Upper lobe of right lung (tissue), 1 donor: ENCODE measurements at places on chromosomes 16 and 17.

DNA sequence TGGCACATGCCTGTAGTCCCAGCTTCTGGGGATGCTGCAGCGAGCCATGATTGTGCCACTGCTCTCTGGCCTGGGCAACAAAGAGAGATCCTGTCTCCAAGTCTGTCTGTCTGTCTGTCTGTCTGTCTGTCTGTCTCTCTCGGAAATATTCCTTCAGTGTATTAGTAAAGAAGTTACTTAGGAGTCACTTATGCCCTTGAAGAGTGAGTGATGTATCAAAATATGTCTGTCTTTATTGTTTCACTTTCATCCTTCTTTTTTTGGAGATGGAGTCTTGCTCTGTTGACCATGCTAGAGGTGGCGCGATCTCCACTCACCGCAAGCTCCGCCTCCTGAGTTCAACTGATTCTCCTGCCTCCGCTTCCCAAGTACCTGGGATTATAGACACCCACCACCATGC is 410.5 kb downstream of the WWOX start:
- DNase-seq: no peak

DNA sequence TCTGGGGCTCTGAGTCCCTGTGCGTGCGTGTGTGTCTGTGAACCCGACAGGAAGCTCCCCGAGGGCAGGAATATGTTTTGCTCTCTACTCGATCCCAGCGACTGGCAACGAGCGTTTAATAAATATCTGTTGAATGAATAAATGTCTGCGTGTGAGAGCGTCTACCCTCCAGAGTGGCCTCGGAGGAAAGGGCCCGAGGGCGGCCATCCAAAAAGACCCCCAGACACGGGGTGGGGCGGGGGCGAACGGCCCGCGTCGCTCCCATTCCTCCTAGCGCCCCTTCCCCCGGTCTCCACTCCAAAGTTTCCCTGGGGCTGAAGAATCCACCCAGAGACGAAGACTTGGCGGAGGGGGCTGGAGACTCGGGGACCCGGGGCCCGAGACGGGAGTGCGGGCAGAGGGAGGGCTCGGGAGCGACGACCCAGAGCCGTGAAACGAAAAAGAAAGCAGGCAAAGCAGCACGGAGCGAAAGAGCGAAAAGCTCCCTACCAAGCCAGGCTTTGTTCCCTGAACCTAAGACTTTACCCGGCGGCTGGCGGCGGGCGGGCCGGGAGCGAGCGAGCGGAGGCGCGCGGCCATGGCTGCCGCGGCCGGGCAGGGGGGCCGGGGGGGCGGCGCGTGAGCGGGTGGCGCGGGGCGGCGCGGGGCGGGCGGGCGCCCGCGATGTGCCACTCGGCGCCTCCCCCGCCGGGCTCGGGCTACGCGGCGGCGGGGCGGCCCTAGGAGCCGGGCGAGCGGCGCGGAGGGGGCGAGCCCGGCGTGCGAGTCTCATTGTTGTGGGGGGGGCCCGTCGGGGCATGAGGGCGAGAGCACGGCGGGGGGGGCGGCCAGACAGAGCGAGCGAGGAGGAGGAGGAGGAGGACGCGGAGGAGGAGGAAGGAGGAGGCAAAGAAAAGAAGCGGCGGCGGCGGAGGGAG is at the start of gene MLLT6:
TSS of gene MLLT6 (plus strand) at position 668 of the 917 bp plus-strand sequence. CDS start 360 bp downstream, outside the sequence.
- DNase-seq: peak; percentile 87

- no peak for DNase-seq
Measured at GRCh38 chr16:85656351-85657266, 32.1 kb downstream of the GINS2 start.

DNA sequence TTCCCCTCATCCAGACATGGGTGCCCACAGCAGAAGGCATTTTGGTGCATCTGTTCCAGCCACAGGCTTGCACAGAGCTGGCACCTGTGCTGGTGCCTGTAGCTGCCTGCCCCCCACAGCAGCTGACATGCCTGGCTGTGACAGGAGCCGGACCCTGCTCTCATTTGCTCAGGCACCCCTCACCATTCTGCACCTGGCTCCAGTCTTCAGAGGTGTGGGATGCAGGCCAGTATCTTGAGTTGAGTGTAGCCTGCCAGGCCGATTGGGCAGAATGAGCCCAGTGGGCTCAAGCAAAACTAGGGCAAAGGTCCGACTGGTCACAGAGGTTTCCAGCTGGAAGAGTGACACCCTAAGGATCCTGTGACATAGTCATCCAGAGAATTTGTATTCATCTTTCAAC is 887.7 kb downstream of the CDH11 start:
- no peak for DNase-seq

- no peak for DNase-seq
Measured at GRCh38 chr16:89993971-89994370, 25.3 kb downstream of the DBNDD1 start.

GRCh38 chr16:54651440-54652195 is 279.0 kb upstream of the IRX5 start:
- no peak for DNase-seq

- DNase-seq: no peak
Measured at GRCh38 chr16:48558371-48558841, 51.6 kb downstream of the N4BP1 start.

DNA sequence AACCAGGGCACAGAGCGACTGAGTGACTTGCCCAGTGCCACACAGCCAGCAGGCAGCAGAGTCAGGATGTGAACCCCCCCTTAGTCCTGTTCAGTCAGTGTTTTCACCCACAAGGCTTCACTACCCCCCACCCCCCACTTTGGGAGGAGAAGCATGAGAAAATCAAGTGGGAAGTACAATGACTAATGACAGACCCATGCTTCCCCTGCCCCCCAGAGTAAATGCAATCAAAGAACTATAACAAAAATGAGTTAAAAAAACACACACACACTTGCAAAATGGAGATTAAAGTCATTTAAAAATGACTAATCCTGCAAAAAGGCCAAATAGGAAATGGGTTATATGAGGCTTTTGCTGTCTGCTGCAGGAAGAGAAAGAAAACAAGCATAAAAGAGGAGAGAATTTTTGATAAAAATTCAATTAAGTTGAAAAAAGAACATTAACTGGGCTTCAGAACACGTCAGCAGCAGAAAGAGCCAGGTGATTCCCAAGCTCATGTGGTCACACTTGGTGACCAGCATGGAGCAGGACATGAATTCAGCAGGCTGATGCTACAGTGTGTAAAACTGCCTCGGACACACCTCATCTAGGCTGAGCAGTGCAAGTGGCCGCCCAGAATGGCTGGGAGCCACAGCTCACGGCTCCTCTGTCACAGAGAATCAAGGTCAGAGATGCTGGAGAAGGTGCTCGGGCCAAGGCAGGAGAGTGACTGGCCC is 212.3 kb downstream of the ZNF423 start:
- no peak for DNase-seq
